ENCODE measurements at places on chromosomes 12 and 14.

- DNase-seq = peak; percentile 33
Observed at GRCh38 chr12:50597200-50598195, 92.7 kb downstream of the DIP2B start.

- DNase-seq = no peak
Observed at GRCh38 chr12:6703631-6704030, 3.0 kb upstream of the PIANP start.

DNA sequence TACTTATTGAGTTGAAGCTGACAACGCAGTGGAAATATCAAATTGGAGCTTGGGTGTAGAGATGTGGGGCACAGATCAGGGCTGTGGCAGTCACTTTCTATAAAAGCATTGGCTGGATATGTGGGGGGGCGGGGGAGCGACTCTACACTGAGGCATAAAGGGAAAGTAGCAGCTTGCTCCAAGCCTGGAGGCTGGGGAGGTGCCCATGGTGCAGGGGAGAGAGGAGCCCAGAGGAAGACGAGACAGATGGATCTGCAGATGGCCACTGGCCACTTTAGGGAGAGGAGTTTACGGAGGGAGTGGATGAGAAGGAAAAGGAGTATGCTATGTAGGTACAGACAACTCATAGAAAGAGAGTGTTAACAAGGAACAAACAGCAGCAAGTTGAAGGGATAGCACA, 13.5 kb upstream of the NGB start:
- DNase-seq = no peak

DNA sequence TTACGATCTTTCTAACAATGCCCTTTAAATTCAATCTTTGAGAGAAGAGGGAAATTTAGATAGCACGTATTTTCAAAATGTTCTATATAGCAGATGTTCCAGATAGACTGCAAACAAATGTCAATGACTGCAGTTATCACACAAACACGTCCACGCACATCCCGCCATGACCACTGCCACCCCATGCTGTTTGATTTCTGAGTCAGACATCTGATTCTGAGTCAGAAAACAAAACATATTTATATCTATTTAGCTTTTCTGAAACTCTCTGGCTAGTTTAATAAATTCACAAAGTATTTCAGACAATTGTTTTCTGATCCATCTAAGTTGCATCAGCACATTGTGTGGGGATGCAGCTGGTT, 105.9 kb upstream of the BCAT1 start:
- DNase-seq = peak; percentile 36

GRCh38 chr12:13223179-13223804, 26.8 kb downstream of the EMP1 start:
- DNase-seq = no peak

- DNase-seq = no peak
Observed at GRCh38 chr12:91179315-91179714, 3.3 kb downstream of the DCN start.

- no peak for DNase-seq
Observed at GRCh38 chr12:58967561-58967960, 47.3 kb upstream of the LRIG3 start.

GRCh38 chr12:4506870-4507269, 31.8 kb upstream of the RAD51AP1 start:
- DNase-seq = no peak

DNA sequence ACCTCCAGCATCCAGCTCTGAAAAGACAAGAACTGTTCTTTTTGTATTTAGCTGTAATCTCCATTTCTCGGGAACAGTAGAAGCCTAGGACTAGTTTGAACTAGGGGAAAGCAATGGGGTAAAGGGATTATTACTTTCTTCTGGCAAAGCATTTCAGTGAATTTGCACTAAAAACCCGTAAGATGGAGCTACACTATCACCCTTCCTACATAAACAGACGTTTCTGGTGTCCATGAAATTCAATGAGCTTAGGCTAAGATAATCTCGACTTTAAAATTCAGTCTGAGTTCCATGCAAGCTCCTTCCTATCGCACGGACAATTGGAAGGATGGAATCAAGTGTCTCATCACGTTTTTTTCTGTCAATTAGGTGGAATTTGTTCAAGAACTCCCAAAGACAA, 24.0 kb downstream of the ACSM4 start:
- DNase-seq = no peak

DNA sequence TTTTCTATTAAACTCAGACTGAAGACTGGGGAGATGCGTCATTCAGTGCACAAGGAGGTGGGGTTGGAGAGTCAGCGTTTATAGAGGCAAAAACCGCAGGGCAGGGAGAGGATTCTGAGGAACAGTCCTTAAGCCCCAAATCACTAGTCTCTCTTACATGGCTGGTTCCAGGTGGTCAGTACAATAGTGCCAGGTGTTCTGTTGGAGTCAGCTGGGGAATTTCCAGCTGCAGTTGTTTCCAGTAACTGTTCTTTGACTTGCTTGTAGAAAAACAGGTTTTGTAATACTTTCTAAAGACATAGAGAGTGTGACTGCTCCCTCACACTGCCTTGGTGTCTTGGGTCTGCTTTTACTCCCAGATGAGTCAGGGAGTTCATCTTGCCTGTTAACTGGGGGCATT, 192.2 kb downstream of the TMTC3 start:
- no peak for DNase-seq

DNA sequence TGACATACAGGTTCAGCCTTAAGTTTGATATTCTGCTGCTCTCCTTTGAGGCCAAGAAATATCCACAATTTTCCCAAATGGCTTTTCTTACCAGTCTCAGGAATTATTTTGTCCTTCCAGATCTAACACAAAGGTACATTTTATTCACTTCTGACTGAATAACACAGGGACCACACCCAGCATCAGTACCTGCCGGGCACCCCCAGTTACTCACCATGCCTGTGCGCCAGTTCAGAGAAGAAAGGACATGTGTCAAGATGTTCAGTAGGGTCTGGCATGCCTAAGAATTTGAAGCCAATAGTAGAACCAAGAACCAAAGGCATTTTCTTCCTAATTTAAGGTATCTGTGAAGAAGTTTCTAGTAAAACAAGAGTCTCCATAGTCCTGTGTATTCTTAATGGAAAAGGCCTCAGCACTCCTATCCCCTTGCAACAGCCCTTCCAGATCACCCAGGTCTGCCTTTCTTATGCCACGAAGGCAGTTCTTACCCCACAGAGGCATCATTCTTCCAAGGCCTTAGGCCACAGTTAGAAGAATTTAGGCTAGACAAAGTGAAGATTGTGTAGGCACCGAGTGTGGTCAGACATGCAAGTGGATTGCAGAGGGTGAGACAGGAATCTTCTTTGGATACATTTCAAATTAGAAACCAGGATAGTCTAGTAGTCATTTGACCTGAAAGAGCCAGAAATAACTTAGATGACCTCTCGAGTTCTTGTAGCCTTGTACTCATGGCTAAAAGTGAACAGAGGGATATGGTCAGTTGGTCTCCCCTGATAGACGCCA, 140.1 kb upstream of the HIF1A start:
- DNase-seq = no peak

DNA sequence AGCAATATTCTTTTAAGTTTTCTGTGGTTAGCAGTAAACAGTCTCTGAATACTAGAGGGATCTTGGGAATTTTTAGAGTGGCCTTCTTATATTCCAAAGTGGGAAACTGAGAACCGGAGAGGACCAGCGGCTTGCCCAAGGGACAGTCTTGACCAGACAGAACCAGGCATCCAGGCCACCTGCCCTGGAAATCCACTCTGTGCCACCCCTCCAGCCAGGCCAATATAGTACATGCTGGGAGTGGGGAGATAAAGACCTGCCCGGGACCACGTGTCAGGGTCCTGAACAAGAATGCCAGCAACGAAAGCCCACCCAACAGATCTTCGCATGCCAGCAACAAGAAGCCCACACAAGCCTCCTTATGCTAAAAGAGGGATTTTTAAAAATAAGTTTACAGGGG, 49.4 kb upstream of the RIN3 start:
- no peak for DNase-seq

GRCh38 chr14:33430414-33431035, 491.8 kb downstream of the NPAS3 start:
- DNase-seq = no peak

- DNase-seq = no peak
Observed at GRCh38 chr14:64680013-64680713, 24.1 kb upstream of the PLEKHG3 start.

GRCh38 chr12:51784688-51785087, 63.8 kb downstream of the FIGNL2 start:
- no peak for DNase-seq

GRCh38 chr14:42163136-42163535, 556.5 kb downstream of the LRFN5 start:
- no peak for DNase-seq

DNA sequence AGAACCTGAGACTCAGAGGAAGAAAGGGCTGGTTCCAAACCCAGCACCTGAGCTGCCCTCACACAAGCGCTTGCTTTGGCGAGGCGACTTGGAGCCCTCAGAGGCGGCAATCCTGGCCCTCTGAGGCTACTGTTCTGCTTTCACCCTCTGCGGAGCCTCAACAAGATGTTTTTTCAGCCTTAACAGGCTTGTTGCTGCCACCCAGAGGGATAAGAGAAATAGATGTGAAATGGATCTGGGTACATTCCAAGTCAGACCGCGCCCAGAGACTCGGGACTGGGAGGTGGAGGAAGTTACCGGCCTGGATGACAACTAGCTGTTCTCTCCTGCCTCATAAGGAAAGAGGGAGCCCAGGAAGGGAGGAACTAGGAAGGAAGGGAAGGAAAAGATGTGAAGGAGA, 89.6 kb downstream of the TTC7B start:
- DNase-seq = no peak

DNA sequence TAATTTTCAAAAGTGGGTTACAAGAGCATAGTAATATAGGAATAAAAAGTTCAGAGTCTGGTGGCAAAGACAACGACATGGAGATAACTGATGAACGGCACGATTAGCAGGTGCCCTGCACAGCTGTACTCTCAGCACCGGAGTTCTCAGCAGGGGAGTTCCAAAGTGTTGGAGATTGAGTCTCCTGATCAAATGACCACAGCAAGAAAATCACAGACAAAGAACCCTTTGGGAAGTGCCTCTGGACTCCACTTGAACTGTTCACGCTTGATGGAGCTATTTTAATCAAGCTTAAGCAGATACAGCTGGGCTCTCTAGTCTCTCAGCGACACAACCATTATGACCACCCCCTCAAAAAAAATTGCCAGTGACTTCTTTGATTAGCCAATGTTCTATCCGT, 153.1 kb downstream of the ALG10B start:
- no peak for DNase-seq

GRCh38 chr12:27472604-27473003, 26.1 kb downstream of the SMCO2 start:
- DNase-seq = no peak

GRCh38 chr12:121893961-121894460, 5.4 kb downstream of the PSMD9 start:
- DNase-seq = no peak
